ENCODE measurements at places on chromosomes 12 and 14.
A peak's percentile ranks its signal among the peaks of the same experiment; 100 is the strongest.

- DNase-seq, result peak; percentile 20
These were observed 94.7 kb downstream of the SYNE3 start for GRCh38 chr14:95421741-95422140.

DNA sequence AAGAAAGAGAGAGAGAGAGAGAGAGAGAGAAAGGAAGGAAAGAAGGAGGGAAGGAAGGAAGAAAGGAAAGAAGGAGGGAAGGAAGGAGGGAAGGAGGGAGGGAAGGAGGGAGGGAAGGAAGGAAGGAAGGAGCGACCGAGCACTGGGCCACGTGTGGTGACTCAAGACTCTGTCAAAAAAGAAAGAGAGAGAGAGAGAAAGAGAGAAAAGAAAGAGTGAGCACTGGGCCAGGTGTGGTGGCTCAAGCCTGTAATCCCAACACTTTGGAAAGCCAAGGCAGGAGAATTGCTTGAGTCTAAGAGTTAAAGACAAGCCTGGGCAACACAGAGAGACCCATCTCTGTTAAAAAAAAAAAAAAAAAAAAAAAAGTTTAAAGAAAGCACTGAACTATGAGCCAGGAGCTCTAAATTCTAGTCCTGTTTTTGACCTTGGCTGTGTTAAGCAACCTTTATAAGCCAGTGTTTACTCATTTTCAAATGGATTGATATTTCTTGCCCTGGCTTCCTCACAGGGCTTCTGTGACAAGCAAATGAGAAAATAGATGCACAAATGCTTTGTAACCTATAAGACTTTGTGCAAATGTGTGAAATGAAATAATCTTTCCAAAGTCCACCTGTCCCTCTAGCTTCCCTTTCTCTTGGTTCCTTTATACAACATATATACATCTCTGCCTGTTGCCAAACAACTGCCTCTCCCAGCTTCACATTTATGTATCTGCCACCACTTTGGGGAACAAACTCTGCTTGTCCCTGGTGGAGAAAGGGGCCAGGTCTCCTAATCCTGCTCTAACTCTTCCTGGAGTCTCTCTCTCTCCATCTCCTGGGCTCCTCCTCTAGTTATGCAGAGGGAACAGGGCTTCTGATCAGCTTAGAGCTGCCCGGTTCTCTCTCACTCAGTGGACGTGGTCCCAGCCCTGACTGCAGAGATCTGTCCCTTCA, 16.1 kb upstream of the PLEKHG6 start:
- DNase-seq, result no peak

DNA sequence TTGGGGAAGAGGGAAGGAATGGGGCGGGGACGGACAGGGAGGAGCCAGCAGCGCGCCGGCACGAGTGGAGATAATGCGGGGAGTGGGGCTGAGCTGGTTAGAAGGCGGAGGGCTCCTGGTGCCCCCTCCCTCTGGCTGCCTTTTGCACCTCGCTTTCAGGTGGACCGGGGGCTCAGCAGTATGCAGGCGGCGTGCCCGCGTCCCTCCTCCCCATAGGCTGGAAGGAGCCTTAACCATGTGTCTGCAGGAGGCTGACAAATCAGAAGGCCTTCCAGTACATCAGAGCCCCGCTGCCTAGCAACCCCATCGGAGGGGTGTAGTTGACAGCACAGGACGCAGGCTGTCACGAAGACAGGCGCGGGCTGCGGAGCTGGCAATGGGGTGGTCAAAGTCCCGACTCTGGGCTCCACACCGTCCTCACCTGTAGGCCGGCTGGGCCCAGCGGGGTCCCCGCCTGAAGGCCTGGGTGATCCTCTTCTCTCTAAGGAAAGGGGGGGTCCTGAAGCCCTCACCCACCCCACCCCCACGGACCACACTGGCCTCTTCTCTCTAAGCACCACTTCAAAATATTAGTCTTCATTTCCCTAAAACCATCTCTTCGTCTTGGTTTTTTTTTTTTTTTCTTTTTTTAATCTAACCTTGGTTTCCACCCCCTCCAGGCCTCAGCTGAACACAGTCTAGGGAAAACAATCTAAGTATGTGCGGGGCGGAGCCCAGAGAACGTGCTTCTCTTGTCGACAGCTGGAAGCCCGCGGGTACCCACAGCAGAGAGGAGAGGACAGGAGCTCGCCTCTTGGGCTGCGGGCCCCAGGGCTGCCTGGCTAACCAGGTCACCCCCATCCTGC, 44.5 kb downstream of the KDM2B start:
- DNase-seq, result peak; percentile 45

DNA sequence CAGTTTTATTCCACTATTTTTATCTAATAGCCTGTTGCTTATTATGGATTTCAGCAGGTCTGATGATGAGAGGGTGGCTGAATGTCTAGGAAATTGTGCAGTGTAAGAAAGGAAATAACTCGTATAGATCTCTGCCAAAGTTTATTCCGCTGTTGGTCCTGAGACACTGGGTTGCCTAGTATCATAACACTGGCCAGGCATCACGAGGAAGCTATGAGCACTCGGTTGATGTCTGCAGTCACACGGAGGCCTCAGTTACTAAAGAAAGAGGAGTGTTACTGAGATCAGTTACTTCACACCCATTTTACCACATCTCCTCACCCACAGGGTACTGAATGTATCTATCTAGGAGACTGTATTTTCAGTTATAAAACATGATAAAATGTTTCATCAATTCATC, 21.9 kb downstream of the BHLHE41 start:
- DNase-seq, result no peak

GRCh38 chr12:131452444-131452860, 258.4 kb upstream of the SFSWAP start:
- no peak for DNase-seq

DNA sequence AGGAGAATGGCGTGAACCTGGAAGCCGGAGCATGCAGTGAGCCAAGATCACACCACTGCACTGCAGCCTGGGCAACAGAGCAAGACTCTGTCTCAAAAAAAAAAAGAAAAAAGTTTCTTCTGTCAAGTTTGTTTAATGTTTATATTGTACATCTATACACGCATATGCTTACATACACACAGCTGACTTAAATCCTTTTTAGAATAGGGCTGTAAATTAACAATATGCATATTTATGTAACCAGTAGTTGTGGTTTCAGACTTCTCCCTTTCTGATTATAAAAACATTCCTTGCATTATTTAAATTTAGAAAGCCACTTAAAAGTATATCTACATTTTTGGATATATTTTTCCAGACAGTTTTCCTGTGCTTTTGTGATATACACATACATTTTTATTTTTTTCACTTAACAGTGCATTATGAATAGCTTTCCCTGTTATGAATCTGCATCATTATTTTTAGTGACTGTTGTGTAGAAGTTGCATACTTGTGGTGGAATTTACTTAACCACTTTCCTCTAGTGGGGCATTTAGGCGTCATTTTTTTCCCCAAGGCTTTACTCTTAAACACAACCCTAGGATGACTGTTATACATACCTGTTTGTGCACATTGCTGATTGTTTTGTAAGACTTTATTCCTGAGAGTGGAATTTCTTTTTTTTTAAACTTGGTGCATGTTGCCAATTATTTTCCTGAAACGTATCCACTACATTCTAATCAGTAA, 29.4 kb downstream of the POLR3B start:
- peak; percentile 17 for DNase-seq

DNA sequence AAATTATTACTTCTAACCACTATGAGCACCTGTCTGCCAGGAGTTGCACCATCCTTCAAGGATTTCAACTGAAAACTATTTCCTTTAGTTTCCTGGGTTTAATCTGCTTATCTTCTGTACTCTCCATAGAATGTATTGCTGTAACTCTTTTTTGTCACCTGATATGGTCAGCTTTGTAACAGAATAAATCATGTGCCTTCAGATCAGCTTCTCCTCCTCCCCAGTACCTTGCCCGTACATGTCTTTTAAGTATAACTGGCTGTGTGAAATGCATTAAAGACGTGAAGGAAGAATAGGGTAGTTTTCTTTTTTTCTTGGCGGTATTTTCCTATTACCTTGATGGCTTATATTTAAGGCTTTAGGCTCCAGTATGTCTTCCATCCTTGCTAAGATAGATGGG, 200.3 kb upstream of the NAV3 start:
- DNase-seq, result no peak

DNA sequence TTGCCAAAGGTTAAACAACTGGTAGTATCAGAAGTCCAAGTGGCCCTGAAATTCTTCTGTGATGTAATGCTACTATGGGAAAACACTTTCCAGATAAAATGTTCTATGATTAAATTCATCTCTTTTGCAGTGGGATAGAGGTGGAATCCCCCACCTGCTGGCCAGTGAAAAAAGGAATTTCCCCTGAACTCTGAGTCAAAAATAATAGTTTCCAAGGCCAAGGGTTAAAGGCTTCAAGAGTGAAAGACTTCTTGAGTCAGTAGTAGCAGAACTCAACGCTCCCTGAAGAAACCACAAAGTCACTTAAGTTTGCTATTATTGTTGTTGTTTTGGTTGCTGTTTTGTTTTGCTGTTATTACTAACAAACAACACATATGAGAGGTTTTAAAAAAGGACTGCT, 330.8 kb downstream of the SOX5 start:
- DNase-seq, result no peak

DNA sequence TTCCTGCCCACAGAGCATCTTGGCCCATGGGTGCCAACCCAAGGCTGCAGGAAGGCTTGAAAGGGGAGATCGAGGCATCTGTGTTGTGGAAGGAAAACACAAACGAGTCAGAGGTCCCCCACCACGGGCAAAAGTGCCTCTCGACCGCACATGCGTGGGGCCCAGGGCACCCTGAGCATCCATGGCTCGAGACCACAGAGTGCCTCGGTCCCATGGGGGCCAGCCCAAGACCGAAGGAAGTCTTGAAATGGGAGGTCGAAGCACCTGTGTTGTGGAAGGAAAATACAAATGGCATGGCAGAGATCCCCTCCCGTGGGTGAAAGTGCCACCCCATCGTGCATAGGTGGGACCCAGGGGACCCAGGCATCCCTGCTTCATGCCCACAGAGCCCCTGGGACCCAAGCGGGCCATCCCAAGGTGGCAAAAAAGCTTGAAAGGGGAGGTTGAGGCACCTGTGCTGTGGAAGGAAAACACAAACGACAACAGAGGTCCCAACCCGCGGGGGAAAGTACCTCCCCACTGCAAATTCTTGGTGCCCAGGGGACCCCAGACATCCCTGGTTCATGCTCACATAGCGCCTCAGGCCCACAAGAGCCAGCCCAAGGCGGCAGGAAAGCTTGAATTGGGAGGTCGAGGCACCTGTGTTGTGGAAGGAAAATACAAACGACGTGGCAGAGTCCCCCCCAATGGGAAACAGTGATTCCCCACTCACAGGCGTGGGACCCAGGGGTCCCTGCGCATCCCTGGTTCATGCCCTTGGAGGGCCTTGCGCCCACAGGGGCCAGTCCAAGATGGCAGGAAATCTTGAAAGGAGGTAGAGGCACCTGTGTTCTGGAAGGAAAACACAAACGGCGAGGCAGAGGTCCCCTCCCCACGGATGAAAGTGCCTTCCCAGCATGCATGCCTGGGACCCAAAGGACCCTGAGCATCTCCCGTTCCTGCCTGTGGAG, 373.0 kb downstream of the ALG10 start:
- DNase-seq, result no peak

DNA sequence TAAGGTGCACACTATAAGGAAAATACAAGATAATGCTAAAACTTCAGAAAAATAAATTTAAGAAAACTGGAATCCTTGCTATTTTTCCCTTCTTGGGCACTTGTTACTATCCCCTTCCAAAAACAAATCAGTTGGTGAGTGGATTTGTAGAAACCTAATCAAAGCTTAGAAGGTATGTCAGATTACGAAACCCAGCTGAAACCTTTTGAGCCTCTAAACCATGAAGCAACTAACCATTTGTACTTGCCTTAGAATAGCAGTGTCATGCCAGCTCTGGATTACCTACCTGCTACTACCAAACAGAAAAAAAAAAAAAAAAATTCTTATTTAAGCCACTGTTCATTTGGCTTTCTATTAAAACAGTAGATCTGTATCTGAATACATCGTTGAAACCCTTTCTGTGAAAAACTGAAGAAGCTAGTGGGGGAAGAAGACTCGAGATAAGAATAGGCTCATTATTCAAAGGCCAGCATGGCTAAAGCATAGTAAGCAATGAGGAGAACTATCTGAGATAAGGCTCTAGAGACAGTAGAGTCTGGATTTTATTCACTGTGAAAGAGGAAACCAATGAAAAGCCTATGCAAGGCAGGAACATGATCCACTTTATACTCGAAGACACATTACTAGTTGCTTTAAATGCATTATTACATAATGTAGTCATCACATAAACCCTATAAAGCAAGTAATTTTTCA, 30.2 kb downstream of the OSBPL8 start:
- DNase-seq, result no peak

DNA sequence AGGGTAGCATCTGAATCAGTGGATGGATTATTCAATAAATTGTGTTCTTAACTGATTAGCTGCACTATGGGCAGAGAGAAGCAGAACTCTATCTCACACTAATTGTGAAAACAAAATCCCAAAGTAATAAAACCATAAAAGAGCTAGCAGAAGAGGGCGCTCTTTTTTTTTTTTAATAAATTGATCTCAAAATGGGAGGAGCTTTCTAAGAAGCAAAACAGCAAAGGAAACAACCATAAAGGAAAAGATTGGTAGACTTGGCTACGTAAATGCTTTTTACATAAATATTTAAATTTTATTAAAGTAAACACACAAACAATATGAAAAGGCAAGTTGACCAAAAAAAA, 1.5 kb upstream of the TM7SF3 start:
- peak; percentile 54 for DNase-seq

DNA sequence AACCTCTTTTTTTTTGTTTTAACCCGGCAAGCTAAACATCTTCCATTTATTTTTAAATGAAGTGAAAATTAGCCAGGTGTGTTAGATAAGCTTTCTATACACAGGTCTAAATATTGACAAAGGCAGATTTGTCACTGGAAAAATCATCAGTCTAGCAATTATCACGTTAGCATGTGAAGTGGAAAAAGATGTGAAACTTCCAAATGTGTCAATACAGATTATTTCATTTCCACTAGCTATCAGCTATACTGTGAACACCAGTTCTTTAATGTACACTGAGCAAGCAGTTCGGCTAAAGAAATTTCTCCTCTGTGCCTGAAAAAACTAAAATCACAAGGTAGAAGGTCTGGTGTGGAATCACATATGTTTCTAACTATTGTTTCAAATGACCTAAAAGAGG, 96.6 kb upstream of the G2E3 start:
- DNase-seq, result no peak

DNA sequence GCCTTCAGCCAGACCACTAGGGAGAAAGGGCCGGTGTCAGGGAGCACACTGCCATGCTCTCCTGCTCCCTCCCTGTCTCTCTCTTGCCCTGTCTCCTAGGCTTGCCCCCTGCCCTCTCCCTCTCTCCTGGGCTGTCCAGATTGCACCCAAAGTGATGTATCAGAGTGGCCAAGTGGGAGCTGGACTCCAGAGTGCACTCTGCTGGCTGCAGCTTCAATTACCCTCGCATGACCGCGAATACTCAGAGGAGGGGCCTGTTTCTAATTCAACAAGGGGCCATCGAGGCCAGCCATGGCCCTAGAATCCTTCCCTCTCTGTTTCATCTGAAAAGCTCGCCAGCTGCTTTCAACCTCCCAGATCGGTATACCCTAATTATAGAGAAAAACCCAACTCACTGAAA, 206.4 kb upstream of the FKBP4 start:
- DNase-seq, result no peak

DNA sequence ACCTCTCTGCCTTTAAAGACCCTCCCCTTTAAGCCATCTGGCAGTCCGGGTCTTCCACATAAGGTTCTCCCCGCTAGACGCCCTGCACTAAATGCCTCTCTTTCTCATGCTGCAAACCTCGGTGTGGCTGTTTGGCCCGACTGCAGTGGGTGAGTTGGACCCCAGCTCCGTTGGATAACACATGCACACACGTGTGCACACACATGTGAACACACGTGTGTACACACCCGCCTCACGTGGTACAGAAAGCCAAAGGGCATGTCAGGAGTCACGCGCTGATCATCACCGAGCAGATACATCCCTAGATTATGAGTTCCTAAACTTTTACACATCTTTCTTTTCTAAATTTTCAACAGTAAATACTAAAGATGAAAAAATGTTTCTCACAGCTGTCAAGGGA, 68.3 kb downstream of the RIMBP2 start:
- DNase-seq, result no peak
